Panc1 (cell line): ENCODE measurements at places on chromosomes 16 and 17. TPM values are rescaled to one million over a fixed set of nuclear protein-coding genes. Genes with fewer than 3 reads are reported as not detected.

The SEPTIN12 gene
- total RNA-seq, result not detected

The SLC6A2 gene
- total RNA-seq, result 0.10 TPM

The PDE6G gene
- total RNA-seq, result 0.85 TPM

The C16orf96 gene
- 0.15 TPM for total RNA-seq

The GPR142 gene
- total RNA-seq, result not detected

The LPO gene
- not detected for total RNA-seq

The SLFN14 gene
- total RNA-seq, result not detected

The RHBDL1 gene
- total RNA-seq, result 6.6 TPM

The CBFA2T3 gene
- 13.7 TPM for total RNA-seq

The PRSS33 gene
- 0.59 TPM for total RNA-seq

The IKZF3 gene
- 0.59 TPM for total RNA-seq

The RTN4RL1 gene
- 0.80 TPM for total RNA-seq

The TSPOAP1 gene
- total RNA-seq, result 0.05 TPM

The STAT5A gene
- total RNA-seq, result 26.7 TPM

The PPP1R27 gene
- total RNA-seq, result not detected

The CLEC18A gene
- 0.46 TPM for total RNA-seq

The PTGES3L gene
- total RNA-seq, result 0.74 TPM

The TEKT5 gene
- total RNA-seq, result not detected

The SSTR5 gene
- 2.8 TPM for total RNA-seq

The FBXL20 gene
- total RNA-seq, result 9.9 TPM

The PIRT gene
- total RNA-seq, result not detected
